NCI-H510A treated with DMSO at 0.1 percent for 48 hours (cell line): ENCODE measurements at places on chromosomes 5 and 9.

- DNase-seq, result no peak
These were observed 50.3 kb downstream of the SNCAIP start for GRCh38 chr5:122362361-122362760.

DNA sequence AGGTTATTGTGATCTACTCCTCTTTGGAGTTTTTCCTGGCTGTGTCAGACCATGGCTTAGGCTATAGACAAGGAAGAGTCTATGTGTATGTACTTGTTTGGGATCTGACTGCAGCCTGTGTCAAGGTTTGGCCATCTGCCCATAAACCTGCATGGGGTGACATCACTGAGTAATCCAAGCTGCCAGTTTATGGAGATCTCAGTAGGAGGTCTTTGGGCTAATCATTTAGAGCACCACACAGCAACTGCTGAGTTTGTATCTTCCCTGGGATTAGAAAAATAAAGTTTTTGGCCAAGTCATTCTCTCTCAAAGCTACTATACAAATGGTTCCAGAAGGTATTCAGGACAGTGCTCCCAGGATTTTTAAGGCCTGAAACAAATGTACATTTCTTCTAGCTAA is 65.5 kb upstream of the HSPB3 start:
- peak; percentile 56 for DNase-seq

GRCh38 chr9:15936306-15936921 is 383.6 kb downstream of the CCDC171 start:
- peak; percentile 32 for DNase-seq

- DNase-seq, result no peak
These were observed 102.5 kb upstream of the CDH10 start for GRCh38 chr5:24747327-24747726.

GRCh38 chr5:165209101-165209727 is 1703.8 kb downstream of the MAT2B start:
- no peak for DNase-seq

DNA sequence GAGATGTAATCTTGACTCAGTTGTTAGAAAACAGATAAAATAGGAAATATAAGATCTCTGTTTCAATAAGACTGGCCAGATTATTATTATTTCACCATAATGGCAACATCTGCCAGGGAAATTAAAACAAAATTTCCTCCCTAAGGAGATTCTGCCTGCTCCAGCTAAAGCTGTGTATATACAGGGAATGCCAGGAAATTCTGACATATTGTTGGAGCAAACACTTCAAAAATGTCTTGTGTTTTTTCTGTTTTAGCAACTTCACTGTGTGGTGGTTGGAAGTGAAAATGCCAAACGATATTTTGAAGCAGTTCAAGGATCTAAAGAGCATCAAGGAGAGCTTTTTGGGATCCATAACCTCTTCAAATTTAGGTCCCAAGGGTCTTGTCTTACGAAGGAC is 90.8 kb downstream of the ERCC6L2 start:
- DNase-seq, result no peak

DNA sequence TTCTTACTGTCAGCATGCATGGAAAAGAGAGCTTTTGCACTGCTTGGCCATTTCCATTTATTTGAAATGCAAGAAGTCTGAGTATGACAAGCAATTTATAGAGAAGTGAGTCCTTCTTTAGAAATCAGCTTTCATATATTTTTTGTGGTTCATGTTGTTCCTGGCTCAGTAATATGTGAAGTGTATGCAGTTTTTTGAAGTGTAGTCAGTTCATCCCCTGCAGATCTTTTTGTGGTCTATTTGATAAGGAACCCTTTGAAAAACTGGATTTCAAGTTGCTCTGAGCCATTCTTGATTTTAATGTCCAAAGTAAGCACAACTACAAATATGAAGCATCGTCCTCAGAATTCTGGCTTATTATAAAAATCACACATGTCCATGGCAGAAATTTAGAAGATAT is 294.1 kb upstream of the SMC2 start:
- no peak for DNase-seq

GRCh38 chr5:62371409-62371808 is 32.3 kb downstream of the DIMT1 start:
- DNase-seq, result no peak
